Activated T-cell treated with anti-CD3 and anti-CD28 coated beads, Interleukin-2, amount 50 U/mL, for 48 hours (primary cell): ENCODE measurements at places on chromosomes 3 and 15.

GRCh38 chr15:47367726-47368390, 349.4 kb upstream of the SEMA6D start:
- no peak for DNase-seq

- peak; percentile 53 for DNase-seq
These were observed 210.2 kb downstream of the ADAMTS17 start for GRCh38 chr15:100131321-100132224.

DNA sequence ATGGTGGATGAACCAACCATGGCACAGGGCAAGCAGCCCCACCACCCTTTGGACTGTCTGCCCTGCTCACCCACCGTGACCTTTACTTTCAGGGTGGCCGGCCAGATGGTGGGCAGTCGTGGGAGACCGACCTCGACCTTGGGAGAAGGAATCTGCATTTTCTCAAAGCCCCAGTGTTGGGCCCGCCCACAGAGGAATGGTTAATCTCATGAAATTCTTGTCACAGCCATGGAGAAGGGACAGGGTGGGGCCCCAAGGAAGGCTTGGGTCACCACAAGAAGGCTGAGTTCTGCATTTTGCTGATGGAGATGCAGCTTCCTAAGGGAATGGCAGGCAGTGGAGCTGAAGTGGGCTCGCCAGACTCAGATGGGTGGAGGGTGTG, 2.9 kb downstream of the PLXND1 start:
- DNase-seq = no peak

- no peak for DNase-seq
These were observed 3.3 kb downstream of the AMIGO3 start for GRCh38 chr3:49716169-49716568.

- DNase-seq = no peak
These were observed 12.5 kb upstream of the C15orf61 start for GRCh38 chr15:67508407-67508806.

DNA sequence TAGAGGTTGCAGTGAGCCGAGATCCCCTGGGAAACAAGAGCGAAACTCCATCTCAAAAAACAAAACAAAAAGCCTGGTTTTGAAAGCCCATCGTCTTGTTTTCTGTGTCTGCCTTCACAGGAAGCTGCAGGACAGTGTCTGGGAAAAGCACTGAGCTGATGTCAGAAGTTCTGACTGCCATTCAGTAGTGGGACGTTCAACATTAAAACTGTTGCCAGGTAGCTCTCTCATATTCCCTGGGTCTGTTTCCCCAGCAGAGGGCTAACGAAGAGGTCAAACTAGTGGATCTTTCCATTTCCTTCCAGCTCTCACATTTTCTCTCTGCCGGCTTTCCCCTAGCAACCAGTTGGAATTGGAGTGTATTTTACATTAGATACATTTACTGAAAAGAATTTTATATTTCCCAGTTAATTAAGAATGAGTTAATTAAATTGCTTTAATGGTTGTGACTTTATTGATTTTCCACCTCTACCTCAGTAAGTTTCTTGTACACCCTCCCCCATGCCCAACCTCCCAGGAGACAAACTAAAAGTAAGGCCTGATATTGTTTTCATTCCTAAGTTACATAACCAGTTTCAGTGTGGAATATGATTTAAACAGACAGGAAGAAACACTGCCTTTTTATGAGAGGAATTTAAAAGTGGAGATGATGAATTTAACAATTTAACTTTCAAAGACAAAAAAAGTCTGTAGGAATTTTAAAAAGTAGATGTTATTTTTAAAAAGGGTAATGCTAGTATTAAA, 29.9 kb downstream of the RCN2 start:
- no peak for DNase-seq

GRCh38 chr15:58608129-58608590, 141.3 kb downstream of the ADAM10 start:
- no peak for DNase-seq

GRCh38 chr3:44803298-44803697, 41.7 kb downstream of the KIF15 start:
- DNase-seq = no peak

DNA sequence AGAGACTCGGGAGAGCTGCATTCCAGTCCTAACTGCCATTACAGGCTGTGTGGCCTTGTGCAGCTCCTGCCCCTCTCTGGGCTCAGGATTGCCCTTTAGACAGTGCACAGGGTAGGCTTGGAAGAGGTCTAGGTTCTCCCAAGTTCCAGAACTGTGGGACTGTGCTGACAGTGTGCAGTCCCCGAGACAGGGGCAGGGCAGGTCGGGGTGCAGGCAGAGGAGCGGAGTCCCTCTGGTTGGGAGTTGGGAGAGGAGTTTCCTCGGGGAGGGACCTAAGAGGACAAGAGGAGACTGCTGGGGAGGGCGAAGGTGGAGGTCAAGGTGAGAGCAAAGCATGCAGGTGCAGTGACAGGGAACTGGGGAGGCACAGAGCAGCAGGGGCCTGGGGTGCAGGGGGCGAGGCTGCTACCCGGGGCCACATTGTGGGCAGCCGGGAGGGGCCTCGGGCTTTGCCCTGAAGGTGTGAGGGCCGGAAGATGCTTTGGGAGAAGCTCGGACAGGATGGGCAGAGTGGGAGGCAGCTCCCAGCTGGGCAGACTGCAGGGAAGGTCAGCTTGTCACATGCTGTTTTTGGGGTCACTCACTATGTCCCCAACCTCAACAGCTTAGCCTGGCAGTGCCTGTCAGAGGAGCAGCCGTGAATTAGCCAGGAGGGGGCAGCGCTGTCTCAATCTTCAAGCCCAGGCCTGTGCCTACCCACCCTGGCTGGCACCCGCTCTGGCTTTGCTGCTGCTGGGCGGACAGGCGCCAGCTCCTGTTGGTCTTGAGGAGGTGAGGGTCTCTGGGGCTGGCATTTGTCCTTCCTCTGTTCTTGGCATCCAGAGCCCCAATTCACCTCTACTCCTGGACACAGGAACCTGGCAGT, 15.4 kb upstream of the CSPG4 start:
- DNase-seq = peak; percentile 79

DNA sequence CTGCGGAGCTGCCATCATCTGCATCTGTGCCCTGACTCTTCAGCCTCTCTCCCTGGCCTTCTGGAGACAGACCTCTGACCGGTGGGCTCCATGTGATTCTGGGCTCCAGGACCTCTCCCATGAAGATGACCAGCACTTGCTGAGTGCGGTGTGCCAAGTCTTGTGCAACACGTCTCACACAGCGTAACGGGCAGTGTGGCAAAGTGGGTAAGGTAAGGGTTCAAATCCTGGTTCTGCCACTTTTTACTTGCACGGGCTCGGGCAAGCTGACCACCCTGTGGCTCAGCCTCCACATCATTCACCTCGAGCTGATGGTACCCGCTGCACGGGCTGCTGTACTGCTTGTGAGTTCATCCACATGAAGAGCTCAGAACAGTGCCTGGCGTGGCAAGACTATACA, 6.5 kb upstream of the SYNM start:
- DNase-seq = no peak

- no peak for DNase-seq
These were observed 95.1 kb upstream of the ZBED2 start for GRCh38 chr3:111690242-111690641.

GRCh38 chr3:43729707-43730414, 39.1 kb downstream of the ABHD5 start:
- DNase-seq = no peak

DNA sequence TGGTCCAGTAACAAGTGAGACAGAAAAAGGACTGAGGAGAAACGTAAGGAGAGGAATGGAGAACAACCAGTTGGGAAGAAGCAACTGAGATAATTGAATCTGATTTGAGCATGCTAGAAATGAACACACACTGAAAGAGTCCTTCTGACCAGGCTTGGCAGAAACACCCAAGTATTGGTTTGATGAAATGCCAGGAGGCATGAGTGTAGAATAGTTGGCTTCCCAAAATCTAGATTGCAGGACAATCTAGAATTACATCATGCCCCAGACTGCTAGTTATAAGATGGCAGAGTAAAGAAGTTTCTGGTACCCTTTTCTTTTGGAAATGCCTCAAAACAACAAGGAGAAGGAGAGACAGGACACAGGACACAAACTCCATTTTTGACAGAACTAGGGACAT, 189.7 kb upstream of the STT3B start:
- no peak for DNase-seq

- DNase-seq = no peak
These were observed 202.9 kb downstream of the LRRC3B start for GRCh38 chr3:26825454-26825853.
